ENCODE measurements at places on chromosomes 6 and 20.

DNA sequence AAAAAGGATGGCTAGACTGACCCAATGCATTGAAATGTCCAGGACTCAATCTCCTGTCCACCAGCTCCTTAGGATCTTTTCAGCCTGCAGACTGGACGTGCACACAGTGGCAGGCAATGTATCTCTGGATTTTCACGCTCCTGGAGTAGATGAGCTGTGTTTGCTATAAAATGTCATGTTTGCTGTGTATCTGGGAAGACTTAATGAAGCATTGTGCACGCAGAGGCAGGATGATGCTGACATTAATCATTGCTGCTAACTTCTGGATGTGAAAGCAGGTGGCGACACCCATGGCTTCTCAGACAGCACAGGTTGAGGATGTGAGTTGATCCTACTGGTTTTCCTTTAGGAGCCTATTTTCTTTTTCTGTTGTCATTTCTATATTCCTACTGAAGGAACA, 133.1 kb upstream of the PCSK2 start:
- no peak for DNase-seq

DNA sequence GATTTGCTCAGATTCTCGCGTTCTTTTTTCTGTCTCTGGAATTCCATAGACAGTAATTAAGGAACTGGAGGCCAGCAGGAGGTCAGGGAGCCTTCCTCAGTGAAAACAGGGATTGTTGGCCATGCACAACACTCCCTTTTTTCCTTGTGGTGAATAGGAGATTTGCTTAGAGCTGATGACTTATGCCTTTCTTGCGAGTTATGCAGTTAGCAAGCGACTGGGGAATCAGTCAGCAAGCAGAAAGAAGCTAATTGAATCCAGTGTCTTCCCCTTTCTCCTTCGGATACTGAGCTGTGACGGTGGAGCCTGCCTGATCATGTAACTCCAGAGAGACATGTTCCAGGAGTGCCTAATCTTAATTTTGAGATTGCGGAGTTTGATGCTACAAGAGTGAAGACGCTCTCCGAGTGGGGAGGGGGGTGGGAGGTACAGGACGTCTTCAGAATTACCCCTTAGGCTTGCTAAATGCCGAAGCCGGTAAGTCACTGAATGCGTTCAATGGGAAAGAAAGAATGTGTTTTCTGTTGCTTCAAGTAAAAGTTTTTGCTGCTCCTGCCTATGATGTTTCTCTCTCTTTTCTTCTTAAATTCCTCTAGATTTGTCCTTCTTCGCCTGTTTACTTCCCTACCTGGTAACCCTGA, 165.9 kb downstream of the SASH1 start:
- no peak for DNase-seq

GRCh38 chr6:5674141-5674540, 332.6 kb downstream of the NRN1 start:
- no peak for DNase-seq

- no peak for DNase-seq
Observed at GRCh38 chr6:100176951-100177710, 183.1 kb upstream of the MCHR2 start.

DNA sequence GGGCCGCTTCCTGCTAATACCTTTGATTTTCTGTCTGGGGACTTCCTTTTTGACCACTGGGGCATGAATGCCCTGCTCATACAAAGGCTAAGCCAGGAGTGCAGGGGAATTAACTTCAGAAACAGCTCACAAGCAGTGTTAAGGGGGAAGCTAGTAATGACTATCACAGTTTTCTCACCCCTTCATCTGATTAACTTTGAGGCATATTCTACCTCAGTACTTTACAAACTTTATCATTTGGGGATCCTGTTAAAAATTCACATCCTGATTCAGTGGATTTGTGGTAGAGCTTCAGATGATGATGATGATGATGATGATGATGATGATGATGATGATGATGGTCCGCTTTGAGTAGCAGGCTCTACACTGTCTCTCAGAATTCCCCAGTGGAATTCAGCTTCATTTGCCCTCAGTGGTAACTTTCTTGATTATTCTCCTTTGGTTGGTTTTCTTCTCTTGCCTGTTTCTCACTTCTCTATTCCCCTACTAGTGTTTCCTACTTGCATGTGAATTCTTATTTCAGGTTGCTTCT, 78.4 kb upstream of the TMEM170B start:
- DNase-seq: peak; percentile 60

- peak; percentile 46 for DNase-seq
Observed at GRCh38 chr6:138465007-138465645, 34.2 kb downstream of the NHSL1 start.

- DNase-seq: no peak
Observed at GRCh38 chr6:71324194-71324785, 35.7 kb downstream of the OGFRL1 start.

- no peak for DNase-seq
Observed at GRCh38 chr6:158808442-158808833, 10.7 kb downstream of the EZR start.

GRCh38 chr20:36441027-36441414, 100.3 kb upstream of the MYL9 start:
- no peak for DNase-seq

DNA sequence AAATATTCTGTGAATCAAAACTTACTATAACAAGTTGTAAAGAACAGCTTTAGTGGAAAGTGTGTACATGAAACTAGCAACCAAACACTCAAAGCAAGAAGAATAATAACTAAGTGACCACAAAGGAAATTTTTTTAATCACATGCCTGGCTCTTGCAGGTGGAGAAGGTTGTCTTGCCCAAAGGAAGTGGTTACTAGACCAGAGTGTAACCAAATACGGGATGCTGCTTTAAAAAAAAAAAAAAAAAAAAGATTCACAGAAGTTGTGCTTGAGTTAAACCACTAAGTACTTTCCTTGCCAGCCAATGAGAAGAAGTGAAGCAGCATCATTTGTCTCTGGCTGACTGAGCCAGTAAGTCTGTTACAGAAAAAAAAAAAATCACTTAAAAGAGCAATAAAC, 19.1 kb upstream of the HLA-DQB1 start:
- peak; percentile 93 for DNase-seq

- DNase-seq: no peak
Observed at GRCh38 chr20:44739942-44740341, 5.7 kb upstream of the KCNK15 start.

- no peak for DNase-seq
Observed at GRCh38 chr20:1877609-1878200, 17.5 kb upstream of the SIRPA start.

GRCh38 chr6:151757506-151757955, 50.0 kb upstream of the ESR1 start:
- DNase-seq: peak; percentile 90

- DNase-seq: peak; percentile 36
Observed at GRCh38 chr6:114096561-114097172, 125.7 kb upstream of the HDAC2 start.

DNA sequence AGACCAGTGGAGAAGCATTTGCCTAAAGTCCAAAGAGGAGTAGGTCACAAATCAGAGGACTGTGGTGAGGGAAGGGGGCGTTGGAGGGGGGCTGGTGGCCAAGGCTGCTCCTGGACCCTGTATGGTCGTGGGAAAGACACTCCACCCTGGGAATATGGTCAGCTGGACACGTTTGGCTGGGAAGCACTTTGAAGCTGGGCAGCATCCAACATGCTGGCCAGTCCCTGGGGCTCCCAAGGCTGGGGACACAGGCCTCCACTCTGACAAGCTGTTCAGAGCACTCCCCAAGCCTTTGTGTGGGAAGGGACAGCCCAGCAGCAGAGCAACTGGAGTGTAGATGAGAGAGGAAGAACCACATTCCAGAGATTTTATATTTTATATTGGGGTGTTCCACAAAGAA, 203.2 kb downstream of the ANKRD60 start:
- no peak for DNase-seq

GRCh38 chr20:5612581-5613301, 137.5 kb upstream of the SHLD1 start:
- DNase-seq: no peak

DNA sequence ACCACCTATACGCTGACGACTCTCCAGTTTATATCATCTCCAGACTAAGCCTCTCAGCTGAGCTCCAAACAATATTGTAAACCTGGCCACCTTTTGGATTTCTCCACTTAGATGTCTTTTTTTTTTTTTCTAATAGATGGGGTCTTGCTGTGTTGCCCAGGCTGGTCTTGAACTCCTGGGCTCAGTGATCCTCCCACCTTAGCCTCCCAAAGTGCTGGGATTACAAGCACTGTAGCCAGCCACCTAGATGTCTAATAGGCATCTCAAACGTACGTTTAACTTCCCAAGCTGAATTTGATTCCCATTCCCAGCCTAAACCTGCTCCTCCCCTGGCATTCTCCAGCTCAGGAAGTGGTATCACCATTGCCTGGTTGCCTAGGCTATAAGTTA, 5.2 kb downstream of the DDR1 start:
- no peak for DNase-seq

DNA sequence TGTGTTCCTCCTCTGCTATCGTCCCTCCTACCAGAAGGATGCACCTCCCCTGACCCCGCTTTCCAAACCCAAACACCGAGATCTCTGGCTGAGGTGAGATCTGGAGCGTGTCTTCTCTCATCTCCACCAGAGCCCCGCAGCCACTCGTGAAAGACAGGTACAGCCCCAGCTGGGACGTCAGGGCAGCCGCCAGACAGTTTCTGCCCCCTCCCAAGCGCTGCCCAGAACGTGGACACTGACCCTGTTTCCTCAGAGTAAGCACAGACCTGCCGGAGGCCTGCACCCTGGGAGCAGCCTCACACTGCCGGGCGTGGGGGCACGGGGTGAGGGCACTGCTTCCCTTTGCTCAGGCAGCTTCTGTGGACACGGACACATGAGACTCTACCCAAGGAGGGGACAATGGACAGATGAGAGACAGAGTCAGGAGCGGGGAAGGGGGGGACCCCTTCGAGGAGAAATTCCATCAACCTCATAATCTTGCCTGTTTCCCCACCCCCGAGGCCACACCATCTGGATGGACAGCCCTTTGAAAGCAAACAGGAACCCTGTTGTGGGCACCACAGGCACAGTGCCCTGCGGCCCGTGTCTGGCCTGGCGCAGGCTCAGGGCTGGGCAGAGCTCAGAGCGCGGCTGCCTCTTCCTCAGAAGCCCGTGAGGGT, 210.6 kb downstream of the DLL1 start:
- no peak for DNase-seq

DNA sequence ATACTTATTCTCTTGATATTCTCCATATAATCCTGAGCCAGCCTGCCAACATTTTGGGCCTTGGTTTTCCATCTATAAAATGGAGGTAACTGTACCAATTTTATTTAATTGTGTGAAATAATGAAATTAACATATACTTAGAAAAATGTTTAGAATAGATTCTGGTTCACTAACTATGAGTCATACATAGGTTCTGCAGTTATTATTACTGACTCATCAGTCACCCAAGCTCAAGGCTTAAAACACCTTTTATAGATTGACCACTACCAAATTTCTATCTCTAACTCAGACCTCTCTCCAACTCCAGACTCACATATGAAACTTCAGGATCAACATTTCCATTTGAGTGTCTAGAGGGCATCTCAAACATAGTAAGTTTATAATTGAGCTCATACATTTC, 1277.2 kb upstream of the GJE1 start:
- no peak for DNase-seq

DNA sequence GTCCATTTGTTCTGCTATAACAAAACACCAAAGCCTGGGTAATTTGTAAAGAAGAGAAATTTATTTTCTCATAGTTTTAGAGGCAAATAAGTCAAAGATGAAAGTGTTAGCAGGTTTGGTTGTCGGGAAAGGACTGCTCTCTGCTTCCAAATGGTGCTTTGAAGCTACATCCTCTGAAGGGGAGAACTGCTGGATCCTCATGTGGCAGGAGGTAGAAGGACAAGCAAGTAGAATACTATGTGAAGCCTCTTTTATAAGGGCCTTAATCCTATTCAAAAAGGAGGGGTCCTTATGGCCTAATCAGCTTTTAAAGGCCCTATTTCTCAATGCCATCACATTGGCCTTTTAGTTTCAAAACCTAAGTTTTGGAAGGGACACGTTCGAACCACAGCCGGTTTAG, 826.0 kb upstream of the EPHA7 start:
- DNase-seq: no peak

GRCh38 chr6:118705544-118706491, 54.4 kb upstream of the CEP85L start:
- DNase-seq: peak; percentile 57

DNA sequence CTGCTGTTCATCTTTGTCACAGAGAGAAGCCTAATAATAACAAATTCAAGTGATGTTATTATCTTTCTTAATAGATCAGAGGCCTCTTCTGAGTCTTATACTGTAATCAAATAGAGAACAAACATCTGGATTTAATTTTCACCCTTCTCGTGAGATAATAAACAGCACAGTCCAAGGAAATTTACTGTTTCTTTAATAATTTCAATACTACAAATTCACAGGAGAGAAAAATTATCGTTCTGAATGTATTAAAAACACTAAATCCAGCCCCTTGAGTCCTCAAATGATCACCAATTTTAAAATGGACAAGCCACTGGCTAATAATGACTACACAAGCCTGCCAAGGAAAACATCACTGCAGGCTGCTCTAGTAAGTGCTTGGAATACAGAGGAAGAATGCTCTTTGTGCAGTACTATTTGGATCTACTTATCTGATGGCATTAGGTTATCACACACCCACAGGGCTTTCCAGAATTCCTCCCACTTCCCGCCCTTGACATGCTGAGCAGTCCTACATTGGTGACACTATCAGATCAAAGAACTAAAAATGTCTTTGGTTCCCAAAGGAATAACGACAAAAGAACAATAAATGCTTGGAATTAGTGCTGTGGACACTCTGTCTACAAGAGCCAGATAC, 38.1 kb downstream of the SYNE1 start:
- DNase-seq: no peak

GRCh38 chr20:7257099-7257498, 489.6 kb downstream of the BMP2 start:
- no peak for DNase-seq

DNA sequence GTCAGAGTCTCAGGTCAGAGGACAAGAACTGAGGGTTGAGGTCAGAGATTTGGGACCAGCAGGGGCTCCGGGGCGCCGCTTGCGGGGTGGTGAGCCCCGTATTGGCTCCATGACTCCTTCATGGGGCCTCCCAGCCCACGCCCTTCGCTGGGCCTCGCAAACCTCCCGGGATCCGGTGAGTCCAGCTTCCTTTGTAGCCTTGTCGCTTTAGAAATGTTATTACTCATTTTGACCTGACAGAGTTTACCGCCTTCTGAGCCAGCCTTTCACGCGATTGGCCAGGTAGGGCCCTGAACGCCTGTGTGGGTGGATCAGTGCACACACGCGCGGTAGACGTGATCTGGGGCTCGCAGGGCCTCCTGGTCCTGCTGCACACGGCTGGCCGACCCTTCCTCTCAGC, 181.1 kb downstream of the ERMARD start:
- DNase-seq: no peak

GRCh38 chr6:7238900-7239589, 74.0 kb downstream of the SSR1 start:
- peak; percentile 80 for DNase-seq

DNA sequence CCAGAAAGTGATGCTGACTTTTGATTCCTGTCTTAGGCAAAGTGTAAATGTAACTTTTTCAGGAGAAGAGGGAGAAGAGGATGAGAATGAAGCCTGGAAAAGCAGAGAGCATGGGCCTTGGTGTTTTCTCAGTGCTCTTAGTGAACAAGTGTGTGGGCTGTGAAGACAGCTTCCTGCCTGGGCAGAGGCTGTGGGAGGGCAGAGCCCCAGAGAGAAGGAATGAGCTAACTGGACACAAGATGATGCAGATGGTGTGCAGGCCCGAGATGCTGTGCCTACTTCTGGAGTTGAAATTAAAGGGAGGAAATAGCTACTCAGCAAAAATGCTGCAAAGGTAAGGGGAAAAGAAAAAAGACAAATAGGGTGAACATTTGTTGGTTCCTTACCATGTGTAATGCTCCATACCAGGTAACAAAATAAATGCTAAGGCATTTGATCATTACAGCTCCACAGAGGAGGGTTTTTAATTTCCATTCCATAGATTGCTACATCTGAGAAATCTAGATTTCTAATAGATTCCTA, 87.0 kb upstream of the CEP162 start:
- no peak for DNase-seq
